ENCODE measurements at places on chromosomes 11 and 22.

GRCh38 chr11:48167380-48167779, 49.2 kb upstream of the OR4B1 start:
- no peak for DNase-seq

GRCh38 chr22:45577746-45578523, 75.3 kb downstream of the FBLN1 start:
- DNase-seq: peak; percentile 37

DNA sequence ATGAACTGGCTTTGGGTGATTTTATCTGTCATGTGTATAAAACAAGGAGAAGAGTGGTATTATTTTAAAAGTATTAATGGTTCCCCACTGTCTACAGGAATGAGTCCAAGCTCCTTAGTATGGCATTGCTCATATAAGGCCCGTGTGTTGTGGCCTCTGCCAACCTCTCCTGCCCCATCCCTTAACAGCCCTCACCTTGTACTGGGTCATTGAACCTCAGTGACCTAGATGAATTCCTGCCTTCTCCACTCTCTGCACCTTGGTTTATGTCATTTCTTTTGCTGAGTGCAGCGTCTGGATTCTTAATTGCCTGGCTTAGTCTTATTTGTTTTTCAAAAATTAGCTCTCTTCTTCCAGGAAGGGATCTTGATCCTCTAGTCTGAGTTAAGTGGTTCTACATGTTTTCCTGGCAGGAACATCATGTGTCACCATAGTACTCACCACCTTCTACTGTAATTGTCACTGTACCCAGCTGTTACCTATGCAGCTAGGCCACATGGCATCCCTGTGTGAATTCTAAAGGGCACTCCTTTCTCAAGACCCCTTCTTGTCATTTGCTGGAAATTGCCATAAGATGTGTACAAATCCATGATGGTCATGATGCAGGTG, 36.2 kb upstream of the POGLUT3 start:
- DNase-seq: no peak

- no peak for DNase-seq
Measured at GRCh38 chr11:123325533-123325932, 104.5 kb upstream of the GRAMD1B start.

DNA sequence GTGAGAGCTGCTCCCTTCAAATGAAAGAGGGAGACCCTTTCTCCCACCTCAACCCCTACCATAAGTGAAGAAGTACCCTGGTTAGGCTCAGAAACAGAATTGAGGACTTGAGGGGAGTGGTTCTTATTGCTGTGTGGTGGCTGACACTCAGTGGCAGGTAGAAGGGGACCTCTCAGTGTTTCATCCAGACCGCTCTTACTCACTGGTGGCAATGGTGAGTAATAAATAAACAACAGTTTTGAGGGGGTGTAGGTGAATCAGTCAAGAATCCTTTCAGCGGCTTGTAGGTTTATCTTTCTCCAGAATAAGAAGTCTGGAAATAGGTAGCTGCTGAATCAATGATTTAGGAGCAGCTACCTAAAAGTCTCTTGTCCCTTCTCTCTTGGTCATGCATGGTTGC, 403.4 kb upstream of the B3GAT1 start:
- no peak for DNase-seq

GRCh38 chr11:120881596-120881995, 142.3 kb upstream of the TBCEL start:
- DNase-seq: no peak

GRCh38 chr11:128859563-128860441, 7.3 kb downstream of the KCNJ1 start:
- DNase-seq: no peak

DNA sequence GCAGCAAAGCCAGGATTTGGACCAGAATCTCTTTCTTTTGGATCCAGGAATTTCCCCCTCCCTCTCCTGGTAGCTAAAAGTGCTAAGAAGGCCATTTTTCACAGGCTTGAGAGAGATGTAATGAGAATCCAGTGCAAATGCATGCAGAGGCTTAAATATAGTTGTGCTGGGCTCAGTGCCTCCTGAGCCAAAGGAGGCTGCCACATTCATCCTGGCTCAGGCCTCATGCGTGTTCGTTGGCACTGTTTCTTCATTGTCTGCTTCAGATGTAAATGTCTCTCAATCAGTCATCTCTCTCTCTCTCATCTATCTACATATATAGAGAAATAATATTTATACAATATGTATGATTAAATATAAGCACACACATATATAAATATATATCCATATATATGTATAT, 83.6 kb downstream of the INSC start:
- no peak for DNase-seq

- DNase-seq: no peak
Measured at GRCh38 chr22:43000441-43001175, 14.3 kb downstream of the PACSIN2 start.

- no peak for DNase-seq
Measured at GRCh38 chr11:34855754-34856095, 60.5 kb downstream of the APIP start.

DNA sequence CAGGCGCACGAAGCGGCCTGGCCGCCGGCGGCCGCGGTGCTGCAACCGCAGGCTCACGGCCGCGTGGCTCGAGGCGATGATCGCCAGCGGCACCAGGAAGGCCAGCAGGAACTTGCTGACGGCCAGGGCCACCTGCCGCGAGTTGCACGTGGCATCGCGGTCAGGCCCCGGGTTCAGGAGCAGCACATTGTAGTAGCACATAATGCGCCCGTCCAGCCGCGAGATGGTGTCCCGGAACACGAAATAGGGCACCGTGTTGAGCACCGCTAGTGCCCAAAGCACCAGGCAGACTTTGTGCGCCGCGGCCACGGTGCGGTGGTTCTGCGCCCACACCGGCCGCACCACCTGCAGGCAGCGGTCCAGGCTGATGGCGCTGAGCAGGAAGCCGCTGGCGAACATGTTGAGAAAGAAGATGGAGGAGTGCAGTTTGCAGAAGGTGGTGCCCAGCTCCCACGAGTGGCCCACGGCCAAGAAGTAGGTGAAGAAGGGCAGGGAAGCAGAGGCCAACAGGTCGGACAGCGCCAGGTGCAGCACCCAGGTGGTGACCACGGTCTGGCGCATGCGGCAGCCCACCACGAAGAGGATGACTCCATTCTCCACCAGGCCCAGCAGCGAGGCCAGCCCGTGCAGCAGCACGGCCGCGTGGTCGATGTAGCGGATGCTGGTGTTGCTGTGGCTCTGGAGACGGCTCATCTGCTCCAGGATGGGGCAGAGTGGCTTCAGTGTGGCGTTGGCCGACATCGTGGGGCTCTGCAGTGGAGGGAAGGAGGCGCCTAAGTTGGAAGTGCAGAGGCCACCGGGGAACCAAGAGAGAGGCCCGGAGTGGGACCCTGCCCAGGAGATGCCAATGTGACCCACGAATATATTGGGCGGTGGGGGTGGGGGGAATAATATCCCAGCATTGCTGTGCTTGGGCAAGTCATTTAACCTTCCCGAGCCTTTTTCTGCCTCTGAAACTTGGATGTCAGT, 2.5 kb downstream of the PTGDR2 start:
- DNase-seq: no peak

DNA sequence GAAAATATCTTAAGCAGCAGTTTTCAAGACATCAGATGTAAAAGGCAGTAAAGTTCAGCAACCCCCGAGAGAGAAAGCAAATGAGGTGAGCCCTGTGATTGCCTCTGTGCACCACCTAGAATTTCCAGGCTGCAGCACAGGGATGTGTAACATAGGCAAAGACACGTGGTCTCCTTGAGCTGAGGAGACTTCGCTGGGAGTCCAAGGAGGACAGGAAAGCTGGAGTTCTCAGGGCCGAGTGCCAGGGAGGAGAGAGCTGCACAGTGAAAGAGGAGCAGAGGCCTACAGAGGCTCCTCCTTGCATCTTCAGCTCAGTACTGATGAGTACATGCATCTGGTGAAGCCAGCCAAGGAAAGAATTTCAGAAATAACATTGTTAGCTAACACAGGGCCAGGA, 17.6 kb upstream of the TOLLIP start:
- DNase-seq: no peak

DNA sequence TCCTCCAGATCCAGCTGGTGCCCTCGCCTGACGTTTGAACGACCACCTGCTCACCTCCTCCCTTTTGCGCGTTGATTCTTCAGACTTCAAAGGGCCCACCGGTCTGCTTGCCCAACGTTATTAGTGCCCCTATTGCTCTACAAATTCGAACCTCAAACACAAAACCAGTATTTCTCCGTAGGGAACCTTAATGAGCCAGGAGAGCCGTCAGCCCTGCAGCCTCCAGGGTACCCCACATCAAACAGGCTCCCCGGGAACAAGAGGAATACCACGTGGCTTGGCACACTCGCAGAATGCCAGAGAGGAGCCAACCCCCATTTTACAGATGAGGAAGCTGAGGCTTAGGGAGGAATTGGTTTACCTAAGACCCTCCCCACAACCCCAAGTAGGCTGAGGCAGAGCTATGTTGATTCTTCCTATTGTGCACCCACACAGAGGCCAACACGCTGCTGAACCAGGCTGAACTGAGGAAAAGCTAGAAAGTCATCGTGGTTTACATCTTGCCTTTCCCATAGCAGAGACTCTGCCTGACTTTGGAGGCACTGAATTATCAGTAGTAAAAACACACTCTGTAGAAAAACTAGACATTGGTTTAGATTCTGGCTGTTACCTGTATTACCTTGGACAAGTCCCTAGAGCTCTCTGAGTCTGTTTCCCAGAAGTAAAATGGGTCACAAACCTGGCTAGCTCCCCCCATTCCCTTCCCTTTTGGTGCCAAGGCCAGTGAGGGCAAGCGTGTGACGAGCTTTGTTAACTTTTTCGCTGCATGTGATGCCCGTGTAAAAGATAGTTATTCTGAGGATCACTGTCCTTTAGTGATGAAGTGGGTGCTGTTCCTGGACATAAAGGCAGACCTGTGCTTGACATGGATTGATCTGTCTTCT, 764 bp downstream of the TKFC start:
- DNase-seq: no peak

DNA sequence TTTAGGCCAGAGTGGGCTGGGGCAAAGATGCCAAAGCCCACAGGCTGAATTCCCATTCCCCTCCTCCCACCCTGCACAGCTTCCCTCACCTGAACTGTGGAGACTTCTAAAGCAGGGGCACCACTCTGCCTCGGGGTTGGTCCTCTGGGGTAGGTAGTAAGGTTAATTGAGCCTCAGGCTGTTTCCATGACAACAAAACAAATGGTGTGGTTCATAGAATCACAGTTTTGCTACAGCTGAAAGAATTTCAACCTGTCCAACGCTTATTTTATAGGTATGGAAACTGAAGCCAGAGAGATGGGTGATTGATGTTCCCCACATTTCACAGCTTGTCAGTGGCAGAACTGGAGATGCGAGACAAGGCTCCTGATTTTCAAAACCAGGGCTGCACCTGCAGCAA, 109.5 kb downstream of the SNX19 start:
- no peak for DNase-seq

GRCh38 chr11:40274017-40274416, 1185.4 kb downstream of the LRRC4C start:
- no peak for DNase-seq

DNA sequence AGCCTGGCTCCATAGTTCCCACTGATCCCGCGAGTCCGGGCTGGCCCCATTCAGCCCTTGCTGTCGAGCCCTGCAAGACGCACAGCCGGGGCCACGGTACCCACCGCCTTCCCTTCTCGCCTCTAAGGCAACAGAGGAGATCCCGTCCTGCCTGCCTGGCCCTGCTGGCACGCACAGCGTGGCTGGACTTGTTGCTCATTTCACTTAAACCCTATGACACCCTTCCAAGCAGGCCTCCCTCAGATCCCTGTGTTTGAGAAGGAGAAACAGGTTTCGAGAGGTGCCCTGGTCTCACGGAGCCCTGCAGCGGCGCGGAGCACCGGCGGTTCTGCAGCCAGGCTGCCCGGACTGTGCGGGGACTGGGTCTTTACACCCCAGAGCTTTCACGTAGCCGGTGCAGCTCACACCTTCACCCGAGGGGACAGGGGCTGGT, 1048.4 kb downstream of the BRD1 start:
- DNase-seq: no peak

DNA sequence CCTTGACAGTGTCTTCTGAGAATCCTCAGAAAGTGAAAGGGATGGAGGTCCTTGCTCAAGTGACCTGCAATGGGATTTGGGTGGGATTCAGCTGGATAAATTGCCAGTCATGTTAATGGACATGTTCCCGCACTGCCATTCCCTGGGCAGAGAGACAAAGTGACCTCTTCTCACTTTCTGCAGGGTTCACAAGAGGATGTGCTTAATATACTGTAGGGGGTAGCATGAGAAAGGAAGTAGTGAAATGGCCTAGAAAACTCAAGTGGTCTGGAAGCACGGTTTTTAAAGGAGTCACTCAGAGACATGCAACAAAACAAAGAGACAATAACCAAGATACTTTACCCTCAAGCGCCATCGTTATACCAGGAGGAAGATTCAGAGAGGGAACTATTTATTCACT, 70.2 kb downstream of the NELL1 start:
- DNase-seq: no peak

DNA sequence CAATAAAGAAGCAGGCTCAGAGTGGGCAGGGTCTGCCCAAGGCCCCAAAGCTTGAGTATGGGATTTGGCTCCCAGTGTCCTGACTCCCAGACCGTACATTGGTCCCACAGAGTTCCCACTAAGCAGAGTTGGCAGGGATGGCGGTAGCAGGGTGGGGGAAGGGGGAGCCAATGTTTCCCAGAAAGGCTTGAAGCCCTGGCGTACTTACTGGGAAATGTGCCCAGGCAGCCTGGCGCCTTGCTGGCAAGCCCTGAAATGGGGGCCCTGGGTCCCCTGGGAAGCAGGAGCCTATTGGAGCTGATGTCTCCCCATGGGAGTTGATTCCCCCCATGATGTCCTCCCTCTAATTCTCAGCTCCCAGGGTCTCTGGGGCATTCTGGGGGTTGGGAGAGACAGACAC, 9.3 kb downstream of the ARHGEF17 start:
- no peak for DNase-seq

DNA sequence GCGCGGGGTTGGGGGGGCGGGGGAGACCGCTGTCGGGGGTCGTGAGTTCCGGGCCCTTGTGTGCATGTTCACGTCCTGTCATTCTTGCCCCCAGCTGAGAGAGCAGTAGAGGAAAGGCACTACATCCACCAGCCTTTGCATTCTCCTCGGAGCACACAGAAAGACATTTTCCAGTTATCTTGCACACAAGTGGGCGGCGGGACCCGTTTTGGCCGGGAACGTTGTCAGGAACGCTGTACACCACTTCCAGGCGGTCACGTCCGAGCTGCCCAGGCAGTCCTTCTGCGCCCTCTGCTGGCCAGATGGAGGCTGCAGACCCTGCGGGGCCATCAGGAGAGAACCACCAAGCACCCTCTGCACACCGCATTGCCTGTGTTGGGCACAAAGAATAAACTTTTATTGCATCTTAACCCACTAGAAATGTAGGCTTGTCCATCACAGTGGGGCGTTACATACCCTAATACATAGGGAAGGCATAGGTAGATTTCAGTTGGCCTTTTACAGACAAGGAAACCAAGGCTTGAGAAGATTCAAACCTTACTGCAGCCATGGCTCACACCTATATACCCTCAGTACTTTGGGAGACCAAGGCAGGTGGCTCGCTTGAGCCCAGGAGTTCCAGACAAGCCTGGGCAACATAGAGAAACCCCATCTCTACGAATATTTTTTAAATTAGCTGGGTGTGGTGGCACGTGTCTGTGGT, 2.8 kb upstream of the CDKN1C start:
- DNase-seq: peak; percentile 80

DNA sequence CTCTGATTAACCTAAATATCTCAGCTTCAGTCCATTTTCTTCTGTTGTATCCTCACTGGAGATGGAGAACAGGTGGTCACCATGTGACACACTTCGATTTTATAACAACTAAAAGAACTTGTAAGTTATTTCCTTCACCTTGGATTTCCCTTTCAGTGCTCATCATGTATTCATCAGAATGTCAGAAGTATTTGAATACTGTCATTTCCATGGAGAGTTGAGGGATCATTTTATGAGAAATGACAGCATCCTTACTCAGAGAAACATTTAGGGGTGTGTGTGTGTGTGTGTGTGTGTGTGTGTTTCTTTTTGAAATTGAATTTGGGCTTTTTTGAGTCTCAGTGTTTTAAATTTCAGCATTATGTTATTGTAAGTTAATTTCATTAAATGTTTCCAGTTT, 205.8 kb downstream of the ARHGAP42 start:
- no peak for DNase-seq

Data from NCI-H2227 treated with DMSO at 0.1 percent for 48 hours (cell line).